Cardiac fibroblast (primary cell): ENCODE measurements at places on chromosomes 16 and 17.

- no peak for DNase-seq
Measured at GRCh38 chr17:11813871-11814270, 183.4 kb downstream of the ZNF18 start.

- no peak for DNase-seq
Measured at GRCh38 chr16:79400462-79401149, 199.9 kb downstream of the MAF start.

GRCh38 chr16:54546521-54546920 is 259.9 kb upstream of the IRX3 start:
- DNase-seq, result peak; percentile 2

DNA sequence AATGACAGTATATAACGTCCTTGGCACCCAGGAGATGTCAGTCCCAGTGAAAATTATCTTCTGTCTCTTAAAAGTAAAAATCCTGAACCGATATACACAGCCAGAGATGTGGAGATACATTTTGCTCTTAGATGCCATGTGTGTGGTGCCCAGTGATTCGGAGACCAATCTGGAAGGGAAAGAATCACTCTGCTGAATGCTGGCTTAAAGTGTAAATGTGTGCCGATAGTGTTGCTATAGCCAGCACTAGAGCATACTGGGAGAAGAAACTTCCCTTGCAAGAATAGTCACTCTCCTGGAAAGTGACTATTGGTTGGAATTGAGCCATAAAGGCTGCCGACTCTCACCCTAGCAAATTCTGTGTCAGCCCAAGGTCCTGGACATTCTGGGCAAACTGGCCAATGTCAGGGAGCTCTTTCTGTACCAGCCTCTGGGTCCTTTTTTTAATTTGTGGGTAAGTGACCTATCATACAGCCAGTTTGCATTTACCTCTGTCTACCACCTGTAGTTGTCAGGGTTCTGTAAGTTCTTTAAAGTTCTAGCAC is 44.2 kb upstream of the HNF1B start:
- DNase-seq, result no peak

DNA sequence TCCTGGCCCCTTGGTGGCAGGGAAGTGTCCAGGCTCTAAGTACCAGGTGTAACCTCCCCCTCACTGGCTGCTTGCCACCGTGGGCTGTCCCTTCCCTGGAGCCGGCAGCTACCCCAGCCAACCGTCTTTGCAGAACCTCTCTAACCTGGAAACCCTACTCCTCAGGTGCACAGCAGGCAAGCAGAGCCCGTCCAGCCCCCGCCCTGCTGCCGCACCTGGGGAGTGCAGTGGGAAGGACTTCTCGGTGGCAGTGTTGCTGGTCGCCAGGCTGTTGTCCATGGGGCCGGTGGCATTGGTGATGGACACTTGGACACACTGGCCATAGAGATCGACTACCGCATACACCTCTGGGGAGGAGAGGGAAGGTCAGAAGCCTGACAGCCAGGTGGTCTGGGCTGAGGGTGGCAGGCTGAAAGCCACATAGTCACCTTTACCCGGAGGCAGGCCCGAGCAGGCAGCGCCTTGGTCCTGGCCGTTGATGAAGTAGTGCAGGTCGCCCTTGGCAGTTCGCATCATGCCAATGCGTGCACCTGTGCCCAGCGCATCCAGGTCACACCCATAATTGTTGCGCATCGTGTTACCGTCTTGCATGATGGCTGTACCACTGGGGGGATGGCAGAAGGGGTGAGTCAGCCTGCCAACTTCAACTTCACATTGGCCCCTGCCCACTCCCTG is 6.5 kb downstream of the NEURL4 start:
- DNase-seq, result no peak

DNA sequence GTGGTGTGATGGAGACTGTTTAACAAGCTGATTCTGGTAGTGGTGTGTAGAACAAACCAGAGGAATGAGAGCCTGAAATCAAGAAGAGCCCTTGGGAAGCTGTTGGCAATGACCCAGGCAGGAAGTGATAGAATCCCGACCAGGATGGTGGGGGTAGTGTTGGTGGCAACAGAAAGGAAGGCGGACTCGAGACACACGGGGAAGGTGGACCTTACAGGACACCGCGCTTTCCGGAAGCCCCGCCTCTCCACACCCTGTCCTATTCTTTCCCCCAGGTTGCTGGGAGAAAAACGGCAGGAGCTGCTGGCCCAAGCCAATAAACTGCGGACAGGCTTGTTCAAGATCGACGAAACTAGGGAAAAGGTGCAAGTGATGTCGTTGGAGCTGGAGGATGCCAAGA is 30.0 kb upstream of the KDM6B start:
- peak; percentile 46 for DNase-seq

GRCh38 chr17:69812240-69812837 is 262.7 kb upstream of the KCNJ16 start:
- no peak for DNase-seq

GRCh38 chr17:78939615-78940014 is 14.4 kb upstream of the TIMP2 start:
- DNase-seq, result peak; percentile 54
